Skin of body (tissue), 3 donors: ENCODE measurements at places on chromosomes 5 and 9.

DNA sequence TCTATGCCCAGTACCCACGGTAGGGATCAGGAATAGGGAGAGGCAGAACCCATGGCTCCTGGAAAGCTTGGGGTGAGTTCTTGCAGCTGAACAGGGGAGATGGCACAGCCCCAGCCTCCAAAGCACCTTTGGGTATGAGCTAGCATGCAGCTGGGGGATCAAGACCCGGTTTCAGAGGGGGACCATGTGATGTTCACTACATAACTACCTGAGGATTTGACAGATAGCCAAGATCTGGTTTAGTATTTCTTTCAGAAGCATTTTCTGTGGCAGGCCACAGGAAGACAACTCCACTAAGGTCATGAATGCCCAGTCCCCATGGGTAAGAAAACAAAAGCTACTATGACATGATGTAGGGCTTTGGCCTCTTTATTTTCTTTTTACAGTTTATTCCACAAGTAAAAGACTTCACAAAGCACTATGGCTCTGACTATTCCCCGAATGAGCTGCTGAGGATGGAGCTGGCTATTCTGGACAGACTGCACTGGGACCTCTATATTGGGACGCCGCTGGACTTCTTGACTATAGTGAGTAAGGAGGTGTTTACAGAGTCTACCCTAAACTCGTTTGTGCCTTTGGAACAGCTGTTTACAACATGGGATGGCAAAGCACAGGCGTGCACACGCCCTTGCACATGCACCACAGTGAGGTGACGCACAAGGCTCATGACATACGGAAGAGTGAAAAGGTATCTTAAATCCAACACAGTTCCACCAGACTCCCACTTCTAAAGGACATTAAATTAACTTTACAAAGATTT lies 3.4 kb downstream of the CCNI2 start:
- no peak for DNase-seq

DNA sequence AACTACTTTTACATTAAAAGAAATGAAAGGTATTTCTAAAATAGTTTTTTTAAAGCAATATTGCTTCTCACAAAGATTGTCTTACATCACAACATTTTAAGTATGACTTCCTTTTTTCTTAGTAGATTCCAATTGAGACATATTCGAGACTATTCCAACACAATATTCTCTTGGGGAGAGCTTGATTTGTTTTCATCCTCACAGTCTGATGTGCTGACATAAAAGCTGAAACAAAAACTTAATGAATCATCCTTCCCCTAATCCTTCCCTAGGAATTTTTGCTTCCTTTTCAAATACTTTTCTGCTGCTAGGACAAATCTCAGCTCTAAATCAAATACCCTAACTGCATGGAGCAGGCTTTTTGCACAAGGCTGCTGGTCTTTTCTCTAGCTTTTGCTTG lies 245.8 kb upstream of the MAP3K1 start:
- peak; percentile 48 for DNase-seq

DNA sequence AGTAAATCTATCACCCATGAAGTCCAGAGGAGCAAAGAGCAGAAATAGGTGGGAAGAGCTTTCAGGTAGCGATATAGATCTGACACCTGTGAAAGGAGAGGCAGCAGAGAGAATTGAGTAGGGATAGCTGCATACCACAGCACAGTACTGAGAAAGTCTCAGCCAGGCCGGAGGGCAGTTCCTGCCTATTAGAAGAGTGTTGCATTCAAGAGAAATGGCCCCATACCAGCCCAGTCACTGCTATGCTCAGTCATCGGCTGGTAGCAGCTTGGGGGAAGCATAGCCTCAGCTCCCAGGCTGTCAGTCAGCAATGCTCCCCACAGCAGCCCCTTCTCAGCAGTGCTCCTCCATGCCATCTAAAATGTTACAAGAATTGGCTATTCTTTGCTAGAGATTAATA lies 285.1 kb upstream of the CDH6 start:
- DNase-seq = no peak

DNA sequence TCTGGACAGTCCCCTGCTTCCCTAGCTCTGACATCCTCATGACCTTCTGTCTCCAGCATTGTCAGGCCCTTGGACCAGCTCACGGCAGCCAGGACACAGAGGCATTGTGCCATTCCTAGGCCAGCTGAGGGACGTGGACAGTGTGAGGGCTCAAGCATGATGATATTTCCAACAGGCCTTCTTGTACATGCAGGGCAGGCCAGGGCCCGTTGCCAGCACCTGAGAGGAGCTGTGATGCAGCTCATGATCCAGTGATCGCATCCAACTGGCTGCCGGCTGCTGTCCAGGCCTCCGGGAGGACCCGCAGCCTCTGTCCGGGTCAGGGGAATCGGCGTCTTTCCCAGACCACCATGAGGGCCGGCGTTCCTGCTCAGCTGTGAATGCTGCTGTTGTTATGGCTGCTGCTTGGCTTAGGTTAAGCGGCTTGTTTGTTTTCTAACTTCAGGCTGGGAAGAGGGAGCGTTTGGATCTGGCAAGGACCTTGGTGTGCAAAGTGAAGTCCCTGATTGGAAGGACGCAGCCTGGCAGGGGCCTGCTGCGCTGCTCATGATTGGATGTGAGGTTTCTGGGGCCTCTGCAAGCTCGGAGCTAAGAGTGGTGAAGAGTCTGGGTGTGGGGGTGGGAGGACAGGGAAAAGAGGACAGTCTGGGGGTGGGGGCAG lies 53.8 kb downstream of the PDZD2 start:
- no peak for DNase-seq

- no peak for DNase-seq
Observed at GRCh38 chr9:22650946-22651345, 204.3 kb downstream of the DMRTA1 start.

- no peak for DNase-seq
Observed at GRCh38 chr5:65938256-65938655, 11.9 kb downstream of the ERBIN start.

GRCh38 chr5:26553079-26553478 lies 485.3 kb downstream of the CDH9 start:
- DNase-seq = peak; percentile 54

DNA sequence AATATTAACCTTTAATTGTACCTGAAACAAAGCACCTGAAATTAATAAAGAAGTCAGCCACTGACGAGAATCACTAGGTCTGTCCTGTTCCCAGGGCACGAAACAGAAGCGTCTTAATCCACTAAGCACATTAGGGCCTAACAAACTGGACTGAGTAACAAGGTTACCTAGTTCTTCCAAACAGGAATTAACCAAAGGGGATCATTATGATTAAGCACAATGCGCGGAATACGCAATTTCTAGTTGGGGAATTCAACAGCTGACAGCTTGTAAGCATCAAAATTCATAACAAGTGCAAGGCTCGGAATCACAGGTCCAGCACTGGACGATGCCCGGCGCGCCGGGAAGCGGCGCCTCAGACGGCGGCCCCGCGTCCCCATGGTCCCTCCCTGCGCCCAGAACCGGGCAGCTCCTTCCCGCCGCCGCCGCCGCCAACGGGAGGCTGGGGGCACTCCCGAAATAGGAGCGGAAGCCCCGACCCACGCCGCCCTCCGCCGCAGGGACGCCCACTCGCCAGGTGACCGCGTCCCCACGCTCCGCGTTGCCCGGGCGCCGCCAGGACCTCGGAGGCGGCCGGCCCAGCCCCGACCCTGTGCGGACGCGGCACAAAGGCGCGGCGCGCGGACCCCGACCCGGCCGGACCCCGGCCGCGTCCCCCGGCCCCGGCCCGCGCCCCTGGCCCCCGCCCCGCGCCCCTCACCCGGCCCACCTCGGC lies 898 bp downstream of the CAMSAP1 start:
- no peak for DNase-seq

DNA sequence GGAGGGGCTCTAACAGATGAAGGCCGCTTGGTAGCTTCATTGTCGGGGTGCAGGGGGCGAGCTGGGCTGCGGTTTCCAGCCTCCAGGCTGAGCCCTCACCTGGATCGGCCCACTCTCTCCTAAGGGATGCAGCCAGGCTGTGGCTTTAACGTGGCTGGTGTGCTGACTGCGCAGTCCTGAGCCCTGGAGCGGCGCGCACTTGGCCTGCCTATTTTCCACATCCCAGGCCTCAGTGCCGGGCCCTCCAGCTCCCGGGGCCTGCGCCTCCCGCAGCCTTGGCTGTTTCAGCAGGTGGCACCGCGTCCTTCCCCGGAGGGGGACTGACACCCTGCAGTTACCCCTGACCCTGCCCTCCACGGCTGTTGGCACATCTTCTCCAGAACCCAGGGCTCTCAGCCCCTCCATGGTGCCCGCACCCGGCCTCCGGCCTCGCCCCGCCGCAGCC lies 1.4 kb downstream of the RNU6ATAC start:
- DNase-seq = no peak

GRCh38 chr5:59919484-59919883 lies 26.0 kb upstream of the PDE4D start:
- no peak for DNase-seq

DNA sequence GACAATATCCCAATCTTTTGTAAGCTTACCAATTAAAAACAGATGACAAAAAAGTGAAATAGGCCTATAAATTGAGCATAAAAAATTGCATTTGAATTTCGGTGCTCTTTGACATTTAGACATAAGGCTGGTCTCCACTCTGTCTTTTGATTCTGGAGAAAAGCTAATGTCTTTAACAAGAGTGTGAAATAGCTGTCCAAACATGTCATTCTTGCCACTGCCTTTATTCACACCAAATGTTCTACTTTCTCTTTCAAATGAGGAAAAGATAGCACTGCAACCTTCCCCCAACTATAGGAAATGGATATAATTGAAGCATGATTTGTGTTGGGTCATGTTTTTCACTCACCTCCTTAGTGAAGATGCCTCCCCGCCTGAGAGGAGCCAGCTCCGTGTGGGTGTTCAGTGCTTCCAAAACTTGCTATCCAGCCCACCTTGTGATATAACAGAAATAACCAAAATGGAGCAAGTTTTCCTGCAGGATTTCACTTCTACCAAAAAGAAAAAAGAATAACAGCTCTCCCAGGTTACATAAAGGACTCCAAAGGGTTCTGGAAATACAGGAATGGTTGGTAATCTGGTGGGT lies 55.2 kb upstream of the STK32A start:
- no peak for DNase-seq

DNA sequence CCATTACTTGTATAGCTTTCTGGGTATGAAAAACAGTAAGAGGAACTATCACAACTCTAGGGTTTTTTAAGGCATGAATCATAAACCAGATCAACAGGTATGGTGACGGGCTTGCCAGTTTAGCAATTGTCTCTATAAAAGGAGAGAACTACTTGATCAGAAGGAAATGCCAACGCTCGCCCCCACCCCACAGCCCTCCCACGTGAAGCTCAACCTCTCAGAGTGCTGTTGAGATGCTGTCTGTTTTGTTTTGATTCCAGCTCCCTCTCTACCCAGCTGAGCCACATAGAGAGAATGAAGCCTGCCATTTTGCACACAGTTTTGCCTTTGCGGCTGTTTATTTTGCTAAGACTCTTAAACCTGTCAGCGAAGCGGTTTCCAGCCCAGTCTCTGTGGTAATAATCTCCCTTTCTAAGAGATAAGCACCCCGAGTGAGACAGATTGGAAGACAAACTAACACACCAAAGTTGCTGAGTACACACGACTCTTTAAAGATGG lies 257.9 kb upstream of the ANKRD55 start:
- DNase-seq = no peak

GRCh38 chr5:122484103-122484502 lies 172.1 kb downstream of the SNCAIP start:
- DNase-seq = no peak

DNA sequence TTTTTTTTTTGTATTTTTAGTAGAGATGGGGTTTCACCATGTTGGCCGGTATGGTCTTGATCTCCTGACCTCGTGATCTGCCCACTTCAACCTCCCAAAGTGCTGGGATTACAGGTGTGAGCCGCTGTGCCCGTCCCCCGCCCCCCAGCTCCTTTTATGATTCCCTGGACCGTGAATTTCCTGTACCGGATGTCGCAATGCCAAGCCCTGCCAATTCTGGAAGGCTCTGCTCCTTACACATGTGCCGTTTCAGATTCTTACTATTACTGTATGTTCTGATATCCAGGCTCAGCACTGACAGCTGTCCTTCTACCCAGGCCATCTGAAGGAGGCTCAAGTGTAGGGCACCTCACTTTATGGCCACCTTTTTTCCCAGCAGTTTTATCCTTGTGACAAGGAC lies 100.1 kb downstream of the PLCXD3 start:
- no peak for DNase-seq

- DNase-seq = no peak
Observed at GRCh38 chr5:133950821-133951612, 17.4 kb downstream of the C5orf15 start.

DNA sequence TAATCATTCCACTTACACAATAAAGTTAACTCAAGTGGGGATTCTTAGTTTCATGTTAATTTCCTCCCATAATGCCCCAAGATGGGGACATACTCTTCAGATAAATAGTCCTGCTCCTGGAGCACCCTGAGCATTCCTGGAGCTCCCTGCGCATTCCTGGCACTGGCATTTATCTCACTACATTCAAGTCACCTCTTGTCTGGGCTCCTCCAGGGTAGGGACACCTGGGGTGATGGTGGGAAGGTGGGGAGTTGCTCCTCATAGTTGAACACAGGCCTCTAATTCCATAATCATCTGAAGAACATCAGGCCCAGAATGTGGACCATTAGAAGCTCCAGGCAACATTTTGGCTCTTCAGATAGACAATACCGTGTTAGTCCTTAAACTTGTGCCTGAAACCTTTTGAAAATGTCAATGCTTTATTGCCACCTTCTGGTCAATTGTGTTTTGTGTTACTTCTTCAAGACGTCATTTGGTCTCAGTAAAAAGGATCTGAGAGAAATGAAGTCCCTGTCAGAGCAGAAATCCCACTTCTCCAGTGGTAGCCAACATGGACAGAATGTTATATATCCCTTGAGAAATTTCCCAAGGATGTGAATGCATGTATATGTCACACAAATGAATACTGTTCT lies 14.2 kb upstream of the AGGF1 start:
- DNase-seq = peak; percentile 19
